Head of caudate nucleus (tissue), 42 donors: ENCODE measurements at places on chromosomes 4 and X.

GRCh38 chr4:109027016-109027500, 264.2 kb upstream of the ETNPPL start:
- no peak for DNase-seq

DNA sequence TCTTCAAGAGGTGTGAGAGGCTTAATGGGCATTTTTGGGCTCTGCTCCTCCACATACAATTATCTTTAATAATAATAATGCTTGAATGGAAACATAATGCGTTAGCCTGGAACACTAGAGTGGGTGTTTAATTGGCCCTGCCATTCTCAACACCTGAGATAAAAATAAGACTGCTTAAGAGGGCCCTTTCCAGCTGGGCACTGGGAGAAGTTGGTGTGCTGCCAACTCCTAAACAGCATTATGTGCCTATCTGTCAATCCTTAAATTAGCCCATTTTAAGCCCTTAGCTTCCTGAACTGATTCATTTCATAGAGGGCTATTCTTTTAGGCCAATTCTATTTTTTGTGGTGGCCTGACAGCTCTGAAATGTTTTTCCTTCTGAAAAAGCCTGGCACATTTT, 211.1 kb upstream of the ZIC3 start:
- no peak for DNase-seq

DNA sequence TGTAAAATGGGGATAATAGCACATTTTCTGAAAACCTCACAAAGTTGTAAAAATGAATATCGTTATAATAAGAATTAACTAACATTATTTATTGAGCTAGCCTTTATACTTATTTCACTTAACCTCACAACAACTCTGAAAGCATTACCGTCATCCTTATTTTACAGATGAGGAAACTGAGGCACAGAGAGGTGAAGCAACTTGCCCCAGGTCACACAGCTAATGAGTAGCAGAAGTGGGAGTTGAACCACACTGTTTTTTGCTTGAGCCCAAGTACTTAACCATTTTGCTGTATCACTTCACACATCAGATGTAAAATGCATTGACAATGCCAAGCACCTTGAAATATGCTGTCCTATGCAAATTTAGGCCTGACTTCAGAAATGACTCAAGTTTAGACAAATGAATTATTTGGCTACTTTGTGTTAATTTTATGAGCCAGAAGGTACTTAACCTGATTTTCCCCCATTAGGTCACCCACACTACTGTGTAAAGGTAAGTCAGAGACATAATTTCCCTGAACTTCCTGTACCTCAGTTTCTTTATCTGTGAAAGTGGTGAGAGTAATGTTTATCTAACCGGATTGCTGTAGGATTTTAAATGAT, 23.1 kb downstream of the CD40LG start:
- DNase-seq = no peak

DNA sequence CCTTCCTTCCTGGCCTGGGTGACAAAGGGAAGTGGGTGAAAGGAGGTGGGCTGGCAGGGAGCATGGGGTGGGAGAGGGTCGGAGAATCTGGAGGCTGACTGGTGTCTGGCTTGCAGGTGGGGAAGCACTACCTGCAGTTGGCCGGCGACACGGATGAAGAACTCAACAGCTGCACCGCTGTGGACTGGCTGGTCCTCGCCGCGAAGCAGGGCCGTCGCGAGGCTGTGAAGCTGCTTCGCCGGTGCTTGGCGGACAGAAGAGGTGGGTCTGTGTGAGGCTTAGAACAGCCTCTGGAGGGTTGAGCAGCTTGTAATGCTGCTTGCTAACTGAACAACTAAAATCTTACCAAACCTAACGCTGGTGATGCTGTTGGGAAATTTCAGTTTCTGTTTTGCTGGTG, 19.2 kb downstream of the WFS1 start:
- DNase-seq = no peak

- no peak for DNase-seq
Observed at GRCh38 chr4:10026485-10026884, 5.2 kb upstream of the SLC2A9 start.

DNA sequence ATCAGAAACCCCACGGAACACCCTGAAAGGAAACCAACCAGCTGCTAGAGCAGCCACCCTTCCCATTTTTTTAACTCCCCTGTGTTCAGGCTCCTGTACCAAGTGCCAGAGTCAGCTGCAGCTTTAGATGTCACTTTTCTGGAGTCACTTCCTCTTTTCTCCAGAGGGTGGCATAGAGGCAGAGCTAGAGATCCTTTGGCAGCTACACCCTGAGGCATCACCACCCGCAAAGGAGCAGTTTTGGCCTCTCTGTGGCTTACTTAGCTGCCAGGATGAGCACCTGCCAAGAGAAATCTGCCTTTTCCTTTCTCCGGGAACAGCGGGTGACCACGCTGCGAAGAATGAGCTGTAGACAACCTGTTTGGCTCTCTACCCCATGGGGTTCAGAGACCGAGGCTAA, 58.0 kb upstream of the CHRDL1 start:
- DNase-seq = no peak

DNA sequence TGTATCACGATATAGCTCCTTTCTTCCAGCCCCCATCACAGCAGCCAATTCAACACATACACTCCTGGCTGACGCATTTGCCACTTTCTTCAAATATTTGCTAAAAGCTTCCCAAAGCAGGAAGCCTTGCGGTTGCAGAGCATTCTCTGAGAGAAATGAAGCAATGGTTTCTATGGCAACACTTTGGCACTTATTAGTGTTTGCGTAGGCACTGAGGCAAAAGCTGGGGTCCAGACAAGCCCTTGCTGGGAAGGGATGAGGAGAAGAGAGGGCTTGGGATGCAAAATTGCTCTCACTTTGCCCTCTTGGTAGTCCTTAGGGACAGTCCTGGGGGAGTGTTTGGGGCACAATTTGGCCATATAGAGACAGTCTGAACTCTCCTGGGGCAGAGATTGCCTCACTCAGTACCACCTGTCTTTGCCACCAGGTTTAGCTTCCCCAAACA, 55.0 kb upstream of the PAK3 start:
- no peak for DNase-seq

- no peak for DNase-seq
Observed at GRCh38 chrX:18422886-18423285, 2.5 kb upstream of the CDKL5 start.

DNA sequence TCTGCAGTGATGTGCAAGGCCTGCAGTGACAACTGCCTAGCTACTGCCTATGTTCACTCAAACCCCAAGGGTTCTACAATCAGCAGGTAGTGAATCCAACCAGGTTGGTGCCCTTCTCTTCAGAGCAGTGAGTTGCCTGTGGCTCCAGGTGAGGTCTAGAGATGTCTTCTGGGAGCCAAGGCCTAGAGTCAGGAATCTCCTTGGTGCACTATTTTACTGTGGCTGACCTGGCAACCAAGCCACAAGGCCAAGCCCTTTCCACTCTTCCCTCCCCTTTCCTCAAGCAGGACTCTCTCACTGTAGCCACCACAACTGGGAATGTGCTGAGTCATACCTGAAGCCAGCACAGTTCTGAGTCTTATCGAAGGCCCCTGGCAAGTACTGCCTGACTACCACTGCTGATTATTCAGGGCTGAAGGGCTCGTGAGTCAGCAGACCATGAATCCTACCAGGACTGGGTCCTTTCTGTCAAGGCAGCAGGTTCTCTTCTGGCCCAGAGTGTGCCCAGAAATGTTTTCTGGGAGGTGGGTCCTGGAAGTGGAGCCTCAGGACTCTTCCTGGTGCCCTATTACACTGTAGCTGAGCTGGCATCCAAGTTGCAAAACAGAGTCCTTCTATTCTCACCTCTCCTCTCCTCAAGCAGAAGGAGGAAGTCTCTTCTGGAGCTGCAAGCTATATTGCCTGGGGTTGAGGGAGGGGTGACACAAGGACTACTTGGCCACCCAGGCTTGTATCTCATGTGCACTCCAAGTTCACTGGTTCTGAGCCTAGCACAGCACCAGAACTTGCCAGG, 111.6 kb downstream of the BTC start:
- no peak for DNase-seq
